KBM-7 (cell line): ENCODE measurements at places on chromosomes 5 and 9.

DNA sequence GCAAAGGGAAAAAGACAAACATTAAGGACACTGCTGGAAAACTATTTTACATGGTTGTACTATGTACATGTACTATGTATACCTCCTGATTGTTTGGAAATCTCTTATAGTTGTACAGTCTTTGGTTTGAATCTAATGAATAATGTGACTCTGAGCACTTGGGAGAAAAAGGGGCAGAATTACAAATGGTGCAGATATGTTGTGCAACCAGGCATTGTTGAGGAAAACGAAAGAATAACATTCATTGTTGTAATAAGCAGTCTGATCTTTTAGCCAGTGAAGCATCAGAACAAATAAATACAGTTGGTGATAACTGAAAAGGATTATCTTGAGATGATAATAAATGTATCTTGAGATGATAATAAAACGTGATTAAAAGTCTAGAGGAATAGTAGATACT lies 87.2 kb downstream of the CSNK1G3 start:
- DNase-seq = no peak

DNA sequence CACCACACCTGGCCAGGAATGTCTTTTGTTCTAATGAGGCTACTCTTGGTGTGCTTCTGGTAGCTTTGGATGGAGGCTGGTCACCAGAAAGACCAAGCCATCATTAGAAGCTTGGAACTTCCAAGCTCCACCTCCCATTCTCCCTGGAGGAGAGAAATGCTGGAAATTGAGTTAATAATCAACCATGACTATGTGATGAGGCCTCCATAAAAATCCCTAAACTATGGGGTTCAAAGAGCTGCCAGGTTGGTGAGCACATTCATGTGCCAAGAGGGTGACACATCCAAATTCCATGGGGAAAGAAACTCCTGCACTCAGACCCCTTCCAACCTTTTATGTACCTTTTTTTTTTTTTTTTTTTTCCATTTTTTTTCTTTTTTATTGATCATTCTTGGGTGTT lies 105.5 kb upstream of the SPATA31C2 start:
- DNase-seq = no peak

DNA sequence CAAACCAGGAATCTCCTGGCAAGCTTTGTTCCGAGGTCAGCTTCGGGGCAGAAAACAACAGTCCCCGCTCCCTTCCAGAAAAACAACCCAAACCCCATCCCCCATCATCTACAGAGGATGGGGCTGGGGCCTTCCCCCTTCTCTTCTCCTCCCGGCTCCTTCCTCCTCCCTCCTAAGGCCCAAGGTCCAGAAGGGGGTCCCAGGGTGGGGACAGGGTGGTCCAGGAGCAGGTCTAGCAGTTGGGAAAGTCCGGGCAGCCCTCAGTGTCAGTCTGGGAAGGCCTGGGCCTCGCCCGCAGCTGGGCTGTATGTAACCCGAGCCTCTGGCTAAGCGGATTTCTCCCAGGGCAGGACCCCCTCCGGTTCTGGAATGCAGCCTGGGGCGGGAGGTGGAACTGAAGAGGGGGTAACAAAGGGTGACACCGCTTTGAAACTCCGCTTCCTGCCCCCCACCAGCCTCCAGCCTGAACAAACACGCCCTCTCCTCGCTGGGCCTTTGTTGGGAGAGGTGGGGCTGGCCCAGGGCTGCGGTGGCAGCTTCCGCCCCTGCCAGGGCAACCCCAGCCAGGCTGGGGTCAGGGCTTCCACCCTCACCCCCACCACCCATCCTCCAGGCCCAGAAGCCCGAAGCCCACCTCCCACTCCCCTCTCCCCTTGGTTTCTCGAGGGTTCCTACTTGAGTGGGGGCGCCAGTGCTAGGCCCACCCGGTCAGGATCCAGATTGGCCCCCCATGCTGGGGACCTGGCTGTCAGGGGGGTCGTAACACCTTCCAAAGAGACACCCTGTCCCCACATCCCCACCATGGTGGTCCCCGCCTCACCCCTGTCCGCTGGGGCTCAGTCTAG lies 63.5 kb downstream of the C9orf50 start:
- DNase-seq = no peak

GRCh38 chr5:100890461-100891008 lies 12.5 kb downstream of the ST8SIA4 start:
- DNase-seq = peak; percentile 23

GRCh38 chr9:86102626-86103025 lies 3.3 kb upstream of the GOLM1 start:
- DNase-seq = no peak

- DNase-seq = no peak
Measured at GRCh38 chr9:137973829-137974416, 96.3 kb downstream of the CACNA1B start.

GRCh38 chr9:123500336-123500735 lies 144.3 kb downstream of the CRB2 start:
- no peak for DNase-seq

GRCh38 chr5:60161340-60161934 lies 267.9 kb upstream of the PDE4D start:
- peak; percentile 28 for DNase-seq

DNA sequence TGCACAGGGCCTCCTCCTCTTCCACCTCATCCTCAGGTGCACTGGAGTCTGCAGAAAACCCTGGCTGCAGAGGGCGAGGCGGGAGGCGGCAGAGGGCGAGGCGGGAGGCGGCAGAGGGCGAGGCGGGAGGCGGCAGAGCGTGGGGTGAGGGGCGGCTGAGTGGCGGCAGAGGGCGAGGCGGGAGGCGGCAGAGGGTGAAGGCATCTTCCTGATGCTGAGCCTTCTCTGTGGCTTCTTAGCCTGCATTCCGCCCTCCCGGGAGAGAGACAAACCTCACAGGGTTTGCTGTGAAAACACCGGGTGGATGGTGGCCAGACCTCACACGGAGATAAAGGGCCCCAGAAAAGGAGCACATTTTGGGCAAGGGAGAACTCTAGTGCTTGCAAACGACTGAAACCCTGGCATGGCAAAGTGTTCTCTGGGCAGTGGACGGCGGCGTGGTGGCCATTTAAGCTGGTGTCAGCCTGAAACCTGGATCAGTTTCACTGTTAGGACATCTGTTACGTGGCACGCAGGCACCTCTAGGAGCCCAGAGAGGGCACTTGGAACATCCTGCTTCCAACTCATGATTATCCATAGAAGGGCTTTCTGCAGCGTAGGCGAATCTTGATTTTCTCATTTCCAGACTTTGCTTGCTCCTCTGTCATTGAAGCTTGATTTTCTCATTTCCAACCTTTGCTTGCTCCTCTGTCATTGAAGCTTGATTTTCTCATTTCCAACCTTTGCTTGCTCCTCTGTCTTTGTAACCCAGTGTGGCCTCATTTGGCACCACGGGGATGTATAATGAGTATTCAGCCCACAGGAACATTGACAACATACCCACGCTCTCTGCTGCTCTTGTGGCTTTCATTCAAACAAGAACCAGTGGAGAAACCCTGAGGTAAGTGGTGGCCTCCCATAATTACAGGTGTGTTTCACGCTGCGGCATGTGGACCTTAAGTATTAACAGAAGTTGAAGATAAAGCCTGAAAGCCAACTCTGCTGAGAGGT lies 16.3 kb upstream of the PLEKHG4B start:
- DNase-seq = no peak

- DNase-seq = no peak
Measured at GRCh38 chr9:110240198-110240597, 16.1 kb downstream of the TXN start.

DNA sequence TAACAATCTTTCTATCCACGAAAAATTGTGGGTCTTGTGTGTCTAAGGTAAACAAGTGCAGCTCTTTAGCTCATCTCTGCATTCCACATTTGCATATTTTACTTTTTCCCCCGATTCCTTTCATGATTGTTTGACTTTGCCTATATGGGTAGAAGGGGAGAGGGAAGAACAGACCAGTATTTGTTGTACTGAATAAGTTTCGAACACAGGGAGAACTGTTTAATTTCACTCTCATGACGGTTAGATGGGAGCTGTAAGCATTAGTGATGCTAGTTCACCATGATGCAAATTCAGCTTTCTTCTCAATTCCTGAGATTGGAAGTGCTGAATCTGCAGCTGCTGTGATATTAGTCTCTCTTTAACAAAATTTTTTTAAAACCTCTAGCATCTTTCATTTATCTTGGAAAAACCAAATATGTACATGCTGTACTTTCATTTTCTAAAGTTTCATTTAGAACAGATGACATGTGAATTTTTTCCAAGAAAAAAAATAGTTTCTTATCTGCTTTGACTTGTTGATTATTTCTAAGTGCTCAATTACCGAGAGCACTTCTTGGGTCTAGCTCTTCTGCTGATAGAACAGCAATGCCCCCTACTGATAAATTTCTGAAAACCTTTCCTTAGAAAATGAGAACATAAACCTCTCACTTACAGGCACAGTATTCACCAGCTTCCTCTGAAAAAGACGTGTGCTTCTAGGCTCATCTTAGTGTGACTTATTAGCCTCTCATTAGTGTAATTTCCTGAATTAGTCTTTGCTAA lies 149.5 kb downstream of the BAAT start:
- peak; percentile 38 for DNase-seq

DNA sequence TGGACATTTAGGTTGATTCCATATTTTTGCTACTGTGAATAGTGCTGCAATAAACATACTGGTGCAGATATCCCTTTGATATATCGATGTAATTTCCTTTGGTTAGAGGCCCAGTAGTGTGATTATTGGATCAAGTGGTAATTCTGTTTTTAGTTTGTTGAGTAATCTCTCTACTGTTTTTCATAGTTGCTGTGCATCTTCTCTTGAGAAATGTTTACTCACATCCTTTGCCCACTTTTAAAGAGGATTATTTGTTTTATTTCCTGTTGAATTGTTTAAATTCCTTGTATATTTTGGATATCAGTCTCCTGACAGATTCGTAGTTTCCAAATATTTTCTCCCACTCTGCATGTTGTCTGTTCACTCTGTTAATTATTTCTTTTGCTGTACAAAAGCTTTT lies 352.6 kb upstream of the TARS1 start:
- DNase-seq = no peak

- DNase-seq = no peak
Measured at GRCh38 chr9:114431770-114432169, 44.0 kb upstream of the AKNA start.

DNA sequence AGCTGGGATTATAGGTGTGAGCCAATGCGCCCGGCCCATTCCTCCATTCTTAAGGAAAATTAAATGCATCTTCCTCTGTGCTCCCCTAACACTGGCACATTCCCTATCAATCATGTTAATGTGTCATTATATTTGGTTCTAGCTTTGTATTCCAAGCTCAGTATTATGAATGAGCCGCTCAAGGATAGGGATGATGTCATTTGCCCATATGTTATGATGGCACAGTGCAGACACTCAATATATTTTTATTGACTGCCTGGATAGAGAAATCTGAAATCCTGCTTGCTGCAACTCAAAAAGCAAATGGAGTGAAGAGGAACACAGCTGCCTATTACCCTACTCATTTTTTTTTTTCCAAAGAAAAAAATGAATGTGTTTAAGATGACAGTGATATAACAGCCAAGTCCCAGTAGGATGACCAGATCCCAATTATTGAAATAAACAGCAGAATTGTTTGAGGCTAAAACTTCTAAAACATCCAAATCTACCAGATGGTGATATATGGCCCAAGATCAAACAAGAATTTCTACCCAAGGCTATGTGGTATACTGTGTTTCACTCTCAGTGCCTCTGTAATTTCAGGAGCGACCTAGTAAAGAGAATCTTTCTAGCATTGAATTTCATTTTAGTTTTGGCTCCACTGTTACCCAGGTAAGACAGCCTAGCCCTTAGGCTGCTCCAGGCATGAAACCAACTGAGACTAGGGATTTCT lies 16.3 kb downstream of the SUSD1 start:
- DNase-seq = no peak
